ENCODE measurements at places on chromosomes 5 and 9. TPM values are rescaled to one million over a fixed set of nuclear protein-coding genes. Genes with fewer than 3 reads are reported as not detected.

- H3K36me3 ChIP-seq = no peaks in the 10 kb centered on the region
- no peaks in the 10 kb centered on the region for H3K27me3 ChIP-seq
- no peak overlapping the region for H3K4me3 ChIP-seq
- DNase-seq = no peak
Measured at GRCh38 chr9:10041726-10042229, 571.0 kb downstream of the PTPRD start.

DNA sequence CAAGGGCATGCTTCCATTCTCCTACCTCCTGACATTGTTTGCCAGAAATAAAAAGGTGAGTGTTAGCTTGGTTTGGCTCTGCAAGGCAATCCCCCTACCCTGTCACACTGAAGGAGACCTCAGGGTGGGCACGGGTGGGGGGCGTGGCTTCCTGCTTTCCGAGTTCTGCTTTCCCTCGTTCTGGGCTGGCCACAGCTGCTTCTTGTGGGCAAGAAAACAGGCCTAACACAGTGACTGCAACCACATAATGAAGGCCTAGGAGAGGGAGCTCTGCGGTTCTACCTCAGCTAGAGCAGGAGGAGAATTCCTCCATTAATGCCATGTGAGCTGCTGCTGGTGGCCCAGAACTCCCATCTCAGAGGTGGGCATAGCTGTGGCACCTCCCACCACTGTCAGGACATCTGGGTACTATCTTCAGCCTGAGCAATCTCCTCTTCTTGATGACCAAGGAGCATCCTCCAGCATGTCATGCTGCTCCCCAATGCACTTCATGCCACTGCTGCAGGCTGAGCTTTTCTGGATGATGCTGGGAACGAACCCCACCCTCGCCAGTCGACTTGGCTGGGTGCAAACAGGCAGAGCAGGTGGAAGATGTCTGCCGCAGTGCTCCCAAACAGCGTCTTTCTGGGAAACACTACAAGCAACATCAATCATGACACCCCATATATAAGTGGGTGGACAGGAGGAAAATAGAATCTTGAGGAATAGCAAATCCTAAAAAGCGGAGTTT is 139.5 kb upstream of the RAPGEF1 start:
- no peaks in the 10 kb centered on the region for H3K36me3 ChIP-seq
- DNase-seq = no peak
- H3K4me3 ChIP-seq = no peak overlapping the region
- H3K4me1 ChIP-seq = peaks cover 7% of the 10 kb centered on the region
- no peak overlapping the region for H3K27ac ChIP-seq

DNA sequence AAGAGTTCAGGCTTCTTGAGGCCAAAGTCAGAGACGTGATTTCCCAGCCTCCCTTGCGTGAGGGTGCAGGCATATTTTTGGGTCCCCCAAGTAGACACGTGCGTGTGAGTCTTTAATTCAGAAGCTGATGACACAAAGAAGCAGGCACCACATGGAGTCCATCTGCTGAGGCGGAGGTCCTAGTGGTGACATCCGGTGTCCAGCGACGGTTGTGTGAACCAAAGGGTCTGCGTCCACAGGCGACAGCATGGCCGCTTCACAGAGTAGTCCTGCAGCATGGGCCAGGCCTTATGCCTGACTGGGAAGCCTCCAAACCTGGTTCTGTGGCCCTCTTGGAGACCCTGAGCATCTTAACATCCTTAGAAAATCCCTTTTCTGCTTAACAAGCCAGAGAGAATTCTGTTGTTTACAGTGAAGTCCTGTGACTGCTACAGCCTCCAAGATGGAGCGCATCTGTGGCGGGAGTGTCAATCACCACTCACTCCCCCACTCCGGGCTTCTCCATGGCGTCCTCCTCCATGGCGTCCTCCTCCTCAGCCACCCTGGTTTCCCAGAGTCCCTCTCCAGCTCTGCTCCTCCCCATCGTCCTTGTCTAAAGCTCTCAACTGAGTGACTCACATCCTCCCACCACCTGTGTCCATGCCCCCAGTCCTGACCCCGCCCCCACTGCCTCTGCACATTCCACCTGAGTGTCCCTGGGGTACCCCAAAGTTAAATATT is 133.8 kb downstream of the PAX5 start:
- H3K27me3 ChIP-seq = peaks cover 66% of the 10 kb centered on the region
- no peak overlapping the region for H3K27ac ChIP-seq
- H3K36me3 ChIP-seq = no peaks in the 10 kb centered on the region
- no peaks in the 10 kb centered on the region for H3K4me1 ChIP-seq
- H3K4me3 ChIP-seq = no peak overlapping the region

- H3K4me1 ChIP-seq = peaks cover 14% of the 10 kb centered on the region
- peak; percentile 19 for DNase-seq
- no peak overlapping the region for H3K27ac ChIP-seq
- no peaks in the 10 kb centered on the region for H3K36me3 ChIP-seq
- H3K4me3 ChIP-seq = no peak overlapping the region
- no peaks in the 10 kb centered on the region for H3K27me3 ChIP-seq
Measured at GRCh38 chr5:73764996-73765395, 139.0 kb downstream of the ARHGEF28 start.

The SV2C gene
- not detected for total RNA-seq
